ENCODE measurements at places on chromosomes 5 and 9. TPM values are rescaled to one million over a fixed set of nuclear protein-coding genes. Genes with fewer than 3 reads are reported as not detected.

Gene LCN2
- total RNA-seq: not detected

Gene NDST1
- total RNA-seq: 32.9 TPM

Gene SH3GL2
- total RNA-seq: 81.1 TPM

Gene NR6A1
- 3.4 TPM for total RNA-seq

Gene SH2D3C
- 11.3 TPM for total RNA-seq

Gene DTWD2
- 12.5 TPM for total RNA-seq

Gene TEX48
- total RNA-seq: not detected

Gene TLX3
- total RNA-seq: not detected

Gene GTF3C5
- 49.8 TPM for total RNA-seq

Gene OR1L6
- total RNA-seq: not detected

Gene TMEM174
- total RNA-seq: not detected

Gene MEF2C
- total RNA-seq: 1,487 TPM

Gene MTAP
- 21.6 TPM for total RNA-seq

Gene NR2F1-AS1
- total RNA-seq: 107 TPM

Gene SPATA31D4
- total RNA-seq: not detected

Gene SNX30
- 29.7 TPM for total RNA-seq

Gene GRIA1
- total RNA-seq: 356 TPM

Gene LCN10
- not detected for total RNA-seq
